ACHN (cell line): ENCODE measurements at places on chromosomes 4 and X.

DNA sequence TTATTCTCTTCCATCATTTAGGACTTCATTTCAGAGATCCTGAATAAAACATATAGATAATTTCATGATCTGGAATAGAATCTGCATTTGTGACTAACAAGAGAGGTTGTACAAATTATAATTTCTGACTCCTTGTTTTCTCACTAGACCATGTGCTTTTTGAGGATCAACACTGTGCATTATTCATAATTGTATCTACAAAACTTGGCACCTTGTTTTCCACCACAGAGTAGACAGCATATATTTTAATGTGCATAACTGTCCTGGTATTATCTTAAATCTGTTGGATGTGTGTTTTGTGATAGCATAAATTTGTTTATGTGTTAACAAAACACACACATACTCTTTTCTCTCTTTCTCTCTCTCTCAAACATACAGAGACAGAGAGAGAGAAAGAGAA is 514.9 kb upstream of the GALNT7 start:
- DNase-seq = no peak

DNA sequence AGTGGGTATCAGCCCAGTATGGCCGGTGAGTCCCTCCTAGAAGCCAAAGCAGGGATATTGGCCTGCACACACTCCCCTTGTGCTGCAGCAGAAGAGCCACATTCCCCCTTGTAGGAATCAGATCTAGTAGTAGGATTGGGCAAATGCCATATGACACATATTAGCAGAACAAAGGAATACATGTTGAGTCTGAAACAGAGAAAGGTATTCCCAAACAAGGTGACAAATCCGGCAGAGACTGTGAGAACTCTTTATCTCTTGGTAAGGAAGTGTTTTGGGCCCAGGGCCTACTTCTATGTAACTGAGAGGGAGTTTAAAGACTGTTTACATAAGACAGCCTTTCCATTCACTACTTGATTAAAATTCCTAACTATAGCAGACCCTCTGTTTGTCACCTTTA is 1382.0 kb downstream of the FAM133A start:
- DNase-seq = no peak

DNA sequence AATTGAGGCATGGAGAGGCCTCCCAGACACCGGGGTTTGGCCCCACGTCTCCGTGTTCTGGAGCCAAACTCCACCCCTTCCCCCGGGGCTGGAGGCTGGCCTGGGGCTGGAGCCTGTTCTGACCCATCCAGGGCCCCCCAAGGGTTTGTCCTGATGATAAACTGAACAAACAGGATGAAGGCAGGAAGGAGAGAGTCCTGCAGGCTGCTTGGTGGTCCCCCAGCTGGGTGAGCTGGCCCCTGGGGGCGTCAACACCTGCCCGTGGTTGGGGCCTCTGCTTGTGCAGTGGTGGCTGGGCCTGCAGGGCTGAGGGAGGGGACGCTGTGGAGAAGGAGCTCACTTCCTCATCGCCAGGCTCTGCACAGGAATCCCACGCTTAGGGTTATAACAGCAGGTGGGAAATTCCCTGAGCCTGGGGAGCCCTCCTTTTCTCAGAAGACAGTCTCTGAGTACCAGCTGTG is 2.3 kb downstream of the SH3TC1 start:
- DNase-seq = no peak

DNA sequence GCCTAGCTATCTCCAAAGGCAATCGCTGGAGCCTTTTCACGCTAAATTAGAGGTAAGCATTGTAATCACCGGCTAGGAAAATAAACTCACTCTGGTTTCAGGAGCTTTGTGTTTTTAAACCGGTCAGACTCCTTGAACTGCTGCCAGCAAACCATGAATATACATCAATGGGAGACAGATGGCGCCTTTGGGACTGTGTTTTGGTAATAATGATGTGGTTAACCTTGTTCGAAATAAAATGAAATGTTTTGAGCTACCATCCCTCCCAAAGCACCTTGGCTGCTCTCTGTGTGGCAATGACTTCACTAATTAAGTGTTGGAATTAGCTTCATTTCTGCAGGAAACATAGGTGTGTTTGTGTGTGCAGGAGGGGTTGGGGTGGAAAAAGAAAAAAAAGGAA is 65.3 kb downstream of the CLNK start:
- DNase-seq = no peak

DNA sequence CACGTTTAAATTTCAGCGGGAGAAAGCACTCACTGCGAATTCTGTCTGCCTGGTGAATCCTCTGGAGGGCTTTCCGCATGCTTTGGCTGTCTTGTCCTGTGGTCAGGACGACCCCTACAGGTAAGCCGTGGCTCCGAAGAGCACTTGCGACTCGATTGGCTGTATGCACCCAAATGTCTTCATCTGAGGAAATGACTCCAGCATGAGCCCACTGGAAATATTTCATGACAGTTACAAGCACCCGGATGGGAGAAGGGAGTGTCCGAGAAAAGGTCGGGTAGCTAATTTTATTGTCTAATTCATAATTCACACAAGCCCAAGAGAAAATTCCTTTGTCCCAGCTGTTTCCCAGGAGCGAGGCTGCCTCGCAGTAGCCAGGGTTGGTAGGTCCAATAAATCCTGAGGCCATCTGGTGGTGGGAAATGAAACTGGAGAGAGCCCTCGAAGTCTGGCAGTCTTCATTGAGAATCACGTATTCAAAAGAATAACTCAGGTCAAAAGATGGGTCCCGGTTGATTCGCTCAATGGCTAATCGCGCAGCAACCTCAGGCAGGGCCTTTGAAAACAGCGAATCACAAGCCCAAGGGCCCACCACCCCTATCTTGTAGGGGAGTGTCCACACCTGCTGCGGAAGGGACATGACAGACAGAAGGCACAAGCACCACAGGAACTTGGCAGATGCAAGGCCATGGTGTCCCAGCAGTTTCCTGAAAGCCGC is 6.6 kb downstream of the GUCY2F start:
- DNase-seq = peak; percentile 29

GRCh38 chrX:14073071-14073470 is 43.4 kb upstream of the GEMIN8 start:
- DNase-seq = no peak
